CD4-positive, alpha-beta T cell treated with Interleukin-15 for 4 hours (primary cell): ENCODE measurements at places on chromosomes 1 and 21.
A peak's percentile ranks its signal among the peaks of the same experiment; 100 is the strongest.

DNA sequence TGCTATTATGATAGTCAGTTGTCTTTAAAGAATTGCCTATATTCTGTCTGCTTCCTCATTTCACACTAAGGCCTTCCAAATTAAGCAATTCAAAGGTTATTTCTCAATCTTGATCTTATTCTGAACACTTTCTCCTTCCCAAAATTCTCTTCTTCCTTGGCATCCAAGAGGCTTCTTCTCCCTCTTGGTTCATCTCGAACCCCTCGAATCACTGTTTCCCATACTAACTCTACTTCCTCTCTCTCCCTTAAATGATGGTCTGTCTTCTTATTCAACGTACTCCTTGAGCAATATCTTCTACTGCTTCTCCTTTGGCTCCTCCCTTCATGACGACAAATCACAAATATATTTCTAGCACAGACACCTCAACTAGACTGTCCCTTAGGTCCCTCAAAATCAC is 4.5 kb downstream of the COPA start:
- no peak for DNase-seq

DNA sequence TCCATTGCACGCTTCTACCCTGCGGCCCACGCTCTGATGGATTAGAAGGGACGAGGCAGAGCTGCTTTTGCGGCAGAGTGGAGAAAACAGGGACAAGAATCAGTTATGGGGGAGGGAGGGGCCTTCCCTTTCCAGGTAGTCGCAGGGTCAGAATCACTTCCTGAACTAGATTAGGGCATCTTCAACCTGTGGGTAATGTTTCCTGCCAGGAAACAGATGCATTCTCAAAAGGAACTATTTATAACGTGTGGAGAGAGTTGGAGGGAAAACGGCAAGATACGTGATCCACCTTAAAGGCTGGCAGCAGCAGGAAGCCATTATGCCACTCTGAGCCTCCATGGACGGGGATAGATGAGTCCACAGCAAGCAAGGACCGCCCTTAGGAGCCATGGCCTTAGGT is 59.9 kb upstream of the CNTN2 start:
- no peak for DNase-seq

- DNase-seq, result no peak
Observed at GRCh38 chr1:69700770-69701169, 133.0 kb downstream of the LRRC7 start.

DNA sequence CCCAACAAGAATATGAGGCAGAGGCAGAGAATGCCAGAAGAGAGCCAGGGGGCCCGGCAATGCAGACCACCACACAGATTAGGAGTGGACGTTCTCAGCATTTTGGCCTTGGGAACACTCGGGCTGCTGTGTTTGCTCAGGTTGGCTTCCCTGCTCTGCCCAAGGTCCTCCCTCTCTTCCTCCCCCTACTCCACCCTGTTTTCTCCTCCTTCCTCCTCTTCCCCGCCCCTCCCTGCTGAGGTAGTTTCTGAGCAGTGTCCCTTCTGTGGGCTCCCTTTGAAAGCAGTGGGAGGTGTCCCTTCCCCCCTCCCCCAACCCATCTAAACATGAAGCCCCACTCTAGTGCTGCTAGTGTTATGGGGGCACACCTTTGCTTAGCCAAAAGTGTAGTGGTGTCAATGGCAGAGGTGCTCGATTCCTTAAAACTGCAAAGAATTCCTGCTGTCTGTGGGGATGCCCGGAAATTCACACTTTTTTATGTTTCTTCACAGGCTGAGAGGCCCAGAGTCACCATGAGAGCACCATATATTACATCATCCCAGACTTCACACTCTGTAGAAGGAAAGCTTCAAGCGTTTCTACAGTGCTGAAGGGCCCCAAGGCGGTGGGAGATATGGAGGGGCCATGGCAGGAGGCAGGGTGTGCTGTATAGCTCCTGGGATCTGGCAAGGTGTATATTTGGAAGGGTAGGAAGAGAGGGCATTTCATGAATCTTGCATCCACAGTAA is at the start of gene HHIPL2:
Gene HHIPL2 (minus strand): TSS at position 161 of the 728 bp plus-strand sequence. CDS start 60 bp downstream, at position 101.
- DNase-seq, result no peak

DNA sequence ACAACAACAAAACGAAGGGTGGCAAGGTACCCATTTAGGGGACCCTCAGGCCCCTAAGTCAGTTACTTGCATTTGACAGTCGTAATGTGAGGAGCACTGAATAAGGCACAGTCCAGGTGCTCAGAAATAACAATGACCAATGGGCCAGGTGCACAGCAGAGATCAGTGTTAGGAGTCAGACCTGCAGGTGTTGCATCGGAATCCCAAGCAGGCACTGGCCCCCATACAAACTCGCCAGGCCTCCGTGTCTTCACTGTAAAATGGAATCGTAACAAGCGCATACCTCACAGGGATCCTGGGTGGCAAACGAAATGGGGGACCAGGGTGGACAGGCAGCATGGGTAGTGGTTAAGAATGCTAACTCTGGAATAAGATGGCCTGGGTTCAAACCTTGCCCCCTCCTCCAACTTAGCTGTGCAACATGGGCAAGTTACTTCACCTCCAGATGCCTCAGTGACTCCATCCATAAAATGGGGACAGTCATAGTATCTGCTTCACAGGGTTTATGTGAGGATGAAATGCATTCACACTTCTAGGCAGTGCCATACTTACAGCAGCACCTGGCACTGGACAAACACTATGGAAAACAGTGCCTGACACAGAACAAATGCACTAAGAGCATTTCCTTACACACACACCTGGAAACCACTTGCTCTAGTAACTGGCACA is 20.2 kb downstream of the RCAN1 start:
- no peak for DNase-seq

GRCh38 chr1:54774820-54775498 is 10.6 kb upstream of the PARS2 start:
- no peak for DNase-seq

DNA sequence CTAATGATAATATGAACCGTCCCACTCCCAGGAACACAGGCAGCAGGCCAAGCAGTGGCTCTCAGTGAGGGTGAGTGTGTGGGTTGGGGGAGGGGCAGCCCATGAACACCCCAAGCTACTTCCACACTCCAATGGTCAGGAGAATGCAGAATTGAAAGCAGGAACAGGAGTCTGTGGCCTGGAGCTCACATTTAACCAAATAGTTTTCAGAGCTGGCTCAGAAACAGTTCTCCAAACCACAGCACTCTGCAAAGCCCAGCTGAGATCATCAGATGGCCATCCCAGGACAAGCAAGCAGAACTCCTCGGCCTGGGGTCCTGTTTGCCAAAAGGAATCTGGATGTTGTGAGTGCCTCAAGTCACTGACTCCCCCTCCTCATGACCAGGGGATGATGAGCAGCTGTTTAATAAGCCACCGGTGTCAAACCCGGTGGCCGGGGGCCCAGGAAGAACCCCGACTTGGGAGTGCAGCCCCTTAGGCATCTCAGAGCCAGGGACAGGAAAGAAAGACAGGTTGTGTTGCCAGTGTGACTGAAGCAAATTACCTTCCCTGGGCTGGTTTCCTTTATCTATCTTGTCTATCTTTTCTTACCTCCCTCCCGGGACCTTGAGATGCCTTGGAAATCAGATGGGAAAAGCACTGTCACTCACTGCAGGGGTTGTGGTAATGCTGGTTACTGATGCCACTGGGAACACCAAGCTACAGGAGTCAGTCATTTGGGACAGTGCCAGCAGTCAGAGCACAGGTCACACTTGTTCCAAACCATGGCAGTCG is 20.4 kb downstream of the DEGS1 start:
- DNase-seq, result peak; percentile 7

DNA sequence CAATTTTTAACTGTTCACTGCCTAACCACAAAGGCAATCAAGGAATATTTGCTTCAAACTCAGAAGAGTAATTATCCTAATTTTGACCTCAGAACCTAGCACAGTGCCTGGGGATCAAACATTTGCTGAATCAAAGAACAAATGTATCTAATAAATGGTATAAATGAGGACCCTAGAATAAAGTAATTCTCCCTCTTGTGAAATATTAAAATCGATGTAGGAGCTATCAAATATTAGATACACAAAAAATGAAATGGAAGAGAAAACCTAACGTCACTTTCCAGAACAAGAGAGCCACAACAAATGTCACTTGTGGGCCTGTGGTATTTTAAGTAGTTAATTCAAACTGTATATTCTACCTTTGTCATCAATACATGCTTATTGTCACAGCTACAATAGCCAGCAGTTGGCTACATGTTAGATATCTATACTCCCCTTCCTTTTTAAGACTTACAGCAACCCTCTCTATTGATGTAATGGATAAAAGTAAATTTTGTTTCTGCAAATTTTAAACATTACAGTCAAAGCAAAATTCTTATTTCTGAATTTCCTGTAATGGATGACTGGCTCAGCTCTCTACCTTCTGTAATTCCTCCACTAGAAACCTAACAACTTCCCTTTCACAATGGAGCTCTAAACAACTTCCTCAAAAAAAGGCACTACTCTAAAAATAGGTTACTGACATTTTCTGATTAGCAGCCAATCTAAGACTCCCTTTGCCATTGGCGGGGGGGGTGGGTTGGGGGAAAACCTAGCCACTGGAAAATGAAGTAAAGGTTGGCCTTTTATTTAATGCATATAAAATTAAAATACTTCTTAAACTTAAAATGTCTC is 37.6 kb downstream of the PUM1 start:
- DNase-seq, result no peak

DNA sequence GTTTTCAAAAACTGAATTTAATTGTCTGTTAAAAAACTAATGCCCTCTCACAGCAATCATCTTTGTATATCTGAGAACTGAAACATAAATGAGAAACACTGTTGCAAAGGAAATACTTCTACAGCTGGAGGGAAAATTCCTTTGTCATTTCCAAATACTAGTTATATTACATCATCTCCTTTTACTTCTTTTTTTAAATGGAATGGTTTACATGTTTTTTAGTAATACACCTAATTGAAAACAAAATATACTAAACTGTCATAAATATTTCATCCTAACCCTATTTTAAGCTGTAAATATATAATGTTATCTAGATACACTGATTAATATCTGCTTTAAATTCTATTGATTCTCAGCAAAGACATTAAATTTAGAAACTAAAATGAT is 19.1 kb downstream of the CDC42BPA start:
- no peak for DNase-seq

GRCh38 chr1:209048941-209049669 is 534.4 kb upstream of the CAMK1G start:
- DNase-seq, result no peak

GRCh38 chr1:45924736-45925135 is 121.3 kb downstream of the MAST2 start:
- no peak for DNase-seq

DNA sequence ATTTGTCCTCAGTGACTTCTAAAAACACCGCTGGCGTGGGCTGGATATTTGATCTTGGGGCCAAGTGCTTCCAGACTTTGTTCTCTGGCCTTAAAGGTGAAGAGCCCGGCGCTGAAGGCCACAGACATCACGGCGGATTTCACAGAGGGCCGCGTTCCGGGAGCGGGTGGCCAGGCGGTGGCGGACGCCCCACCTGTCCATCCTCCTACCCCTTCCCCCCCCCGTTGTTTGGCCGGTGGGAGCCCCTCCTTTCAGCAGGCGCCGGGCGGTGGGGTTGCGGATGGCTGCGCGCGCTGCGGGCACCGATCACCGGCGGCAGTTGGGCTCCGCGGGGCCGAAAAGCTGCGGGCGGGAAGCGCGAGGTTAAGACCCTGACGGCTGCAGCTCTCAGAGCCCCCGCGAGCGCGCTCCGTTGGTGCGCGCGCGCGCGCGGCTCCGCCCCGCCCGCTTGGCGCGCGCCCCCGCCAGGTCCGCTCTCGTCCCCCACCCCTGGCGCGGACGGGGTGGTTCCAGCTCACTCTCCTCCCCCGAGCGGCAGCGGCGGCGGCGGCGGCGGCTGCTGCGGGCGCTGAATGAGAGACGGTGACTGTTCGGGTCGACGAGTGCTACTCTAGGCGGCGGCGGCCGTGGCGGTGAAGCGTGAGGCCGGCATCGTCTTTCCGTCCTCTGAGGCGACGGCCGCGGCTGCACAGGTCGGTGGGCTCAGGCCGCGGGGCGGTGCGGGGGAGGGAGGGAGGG is at the start of gene RALGPS2:
Gene RALGPS2 (plus strand): TSS at position 517 of the 738 bp plus-strand sequence. CDS start 51,521 bp downstream, outside the sequence.
- peak; percentile 49 for DNase-seq

GRCh38 chr1:47995306-47996050 is 1.7 kb downstream of the TRABD2B start:
- DNase-seq, result no peak

DNA sequence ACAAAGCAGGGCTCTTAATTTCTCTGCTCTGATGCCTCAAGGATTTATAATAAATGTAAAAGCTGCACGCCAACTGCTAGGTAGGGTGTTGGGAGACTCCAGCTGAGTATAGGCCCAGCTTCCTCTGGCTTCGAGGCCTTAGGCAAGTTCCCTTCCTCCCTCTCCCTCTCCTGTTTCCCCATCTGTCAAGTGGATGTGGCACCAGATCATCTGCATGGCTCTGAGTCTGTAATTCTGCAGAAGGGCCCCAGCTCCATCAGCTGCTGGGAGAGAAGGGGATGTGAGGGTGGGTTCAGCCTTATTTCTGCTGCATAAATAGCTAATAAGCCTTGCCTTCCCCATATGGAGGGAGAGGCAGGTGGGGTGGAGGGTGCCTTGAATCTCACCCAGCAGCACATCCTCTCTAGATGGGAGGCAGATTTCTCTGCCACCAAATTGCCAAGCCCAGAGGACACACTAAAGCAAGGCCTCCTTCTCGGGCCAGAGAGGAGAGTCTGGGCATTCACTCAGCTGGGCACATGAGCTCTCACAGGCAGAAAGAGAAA is 3.8 kb downstream of the TRIM62 start:
- DNase-seq, result no peak

DNA sequence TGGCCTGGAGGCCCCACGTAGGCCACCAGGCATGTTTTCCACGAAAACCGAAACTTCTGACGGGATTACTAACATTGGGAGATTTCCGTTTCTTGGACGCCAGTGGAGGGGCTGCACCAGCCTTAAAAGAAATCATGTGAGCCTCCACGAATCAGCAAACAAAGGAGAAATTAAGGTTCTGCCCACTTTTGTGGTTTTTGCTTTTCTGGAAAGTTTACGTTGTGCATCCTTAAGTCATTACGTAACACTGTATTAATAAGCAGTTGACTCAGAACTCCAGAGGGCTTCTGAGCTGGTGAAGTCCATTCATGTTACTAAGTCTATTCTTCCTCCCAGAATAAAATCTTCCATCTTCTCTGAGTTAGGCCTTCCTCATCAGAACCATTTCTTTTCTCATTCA is 168.5 kb downstream of the PSMG1 start:
- no peak for DNase-seq

- DNase-seq, result no peak
Observed at GRCh38 chr1:161739865-161740566, 9.6 kb upstream of the DUSP12 start.

DNA sequence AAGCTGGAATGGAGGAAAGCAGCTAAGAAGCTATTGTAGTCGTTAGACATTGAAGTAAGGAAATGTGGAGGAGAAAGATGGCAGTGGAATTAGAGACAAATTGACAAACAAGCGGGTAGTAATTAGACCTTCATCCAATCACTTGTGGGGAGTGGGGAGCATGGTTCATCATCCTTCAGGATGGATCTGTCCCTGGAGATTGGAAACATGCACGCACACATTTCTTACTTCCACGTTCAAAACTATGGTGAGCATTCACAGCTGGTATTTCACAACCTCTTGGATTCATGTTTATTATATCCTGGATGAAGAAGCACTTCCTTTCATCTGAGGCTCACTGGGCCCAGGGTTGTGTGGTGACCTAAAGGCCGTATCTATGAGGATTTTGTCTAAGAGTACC is 188.1 kb downstream of the ST6GALNAC3 start:
- no peak for DNase-seq
